ENCODE measurements at places on chromosomes 5 and 9. TPM values are rescaled to one million over a fixed set of nuclear protein-coding genes. Genes with fewer than 3 reads are reported as not detected.

- DNase-seq = no peak
Measured at GRCh38 chr5:72625332-72625731, 118.1 kb upstream of the ZNF366 start.

- DNase-seq = no peak
Measured at GRCh38 chr5:171390883-171391677, 3.4 kb downstream of the NPM1 start.

DNA sequence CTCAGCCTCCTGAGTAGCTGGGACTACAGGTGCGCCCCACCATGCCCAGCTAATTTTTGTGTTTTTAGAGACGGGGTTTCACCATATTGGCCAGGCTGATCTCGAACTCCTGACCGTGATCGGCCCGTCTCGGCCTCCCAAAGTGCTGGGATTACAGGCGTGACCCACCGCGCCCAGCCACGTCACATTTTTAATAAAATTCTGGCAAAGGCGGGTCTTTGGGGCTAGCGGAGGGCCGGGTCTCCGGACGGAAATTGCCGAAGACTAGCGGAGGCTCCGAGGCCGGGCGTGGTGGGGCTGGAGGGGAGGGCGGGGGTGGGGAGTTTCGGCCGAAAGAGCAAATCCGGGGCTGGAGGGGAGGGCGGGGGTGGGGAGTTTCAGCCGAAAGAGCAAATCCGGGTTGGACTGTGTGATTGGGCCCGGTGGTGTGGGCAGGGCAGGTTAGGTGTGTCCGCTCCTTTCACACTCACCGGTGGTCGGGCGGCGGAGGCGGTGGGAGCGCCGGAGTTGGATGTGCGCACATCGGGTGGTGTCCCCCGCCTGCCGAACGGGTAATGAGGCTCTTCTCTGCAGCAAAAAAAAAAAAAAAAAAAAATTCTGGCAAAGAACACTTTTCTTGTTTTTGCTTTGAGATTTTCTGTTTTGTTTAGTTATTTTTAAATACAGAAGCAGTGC is 27.1 kb downstream of the RUFY1 start:
- no peak for DNase-seq

DNA sequence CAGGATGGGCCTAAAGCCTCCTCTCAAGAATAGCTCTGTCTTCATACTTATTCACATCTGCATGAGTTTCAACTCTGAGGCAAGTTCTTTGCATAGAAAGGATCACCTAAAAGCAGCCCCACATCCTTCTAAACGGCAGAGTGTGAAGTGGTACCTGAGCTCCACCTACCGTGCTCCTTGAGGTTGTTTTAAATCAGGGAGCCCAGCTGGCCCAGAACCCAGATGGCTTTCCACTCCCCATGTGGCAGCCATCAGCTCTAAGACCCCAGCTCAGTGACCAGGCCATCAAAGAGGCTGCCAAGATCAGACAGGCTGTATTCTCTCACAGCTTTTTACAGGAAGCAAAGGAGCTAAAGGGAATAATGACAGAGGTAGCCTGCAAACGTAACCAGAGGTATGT is 299.3 kb downstream of the RASEF start:
- DNase-seq = no peak

The PRR16 gene
- not detected for total RNA-seq

GRCh38 chr5:59709846-59710245 is 183.7 kb downstream of the PDE4D start:
- DNase-seq = no peak

GRCh38 chr9:130237763-130238524 is 27.6 kb upstream of the HMCN2 start:
- DNase-seq = no peak

DNA sequence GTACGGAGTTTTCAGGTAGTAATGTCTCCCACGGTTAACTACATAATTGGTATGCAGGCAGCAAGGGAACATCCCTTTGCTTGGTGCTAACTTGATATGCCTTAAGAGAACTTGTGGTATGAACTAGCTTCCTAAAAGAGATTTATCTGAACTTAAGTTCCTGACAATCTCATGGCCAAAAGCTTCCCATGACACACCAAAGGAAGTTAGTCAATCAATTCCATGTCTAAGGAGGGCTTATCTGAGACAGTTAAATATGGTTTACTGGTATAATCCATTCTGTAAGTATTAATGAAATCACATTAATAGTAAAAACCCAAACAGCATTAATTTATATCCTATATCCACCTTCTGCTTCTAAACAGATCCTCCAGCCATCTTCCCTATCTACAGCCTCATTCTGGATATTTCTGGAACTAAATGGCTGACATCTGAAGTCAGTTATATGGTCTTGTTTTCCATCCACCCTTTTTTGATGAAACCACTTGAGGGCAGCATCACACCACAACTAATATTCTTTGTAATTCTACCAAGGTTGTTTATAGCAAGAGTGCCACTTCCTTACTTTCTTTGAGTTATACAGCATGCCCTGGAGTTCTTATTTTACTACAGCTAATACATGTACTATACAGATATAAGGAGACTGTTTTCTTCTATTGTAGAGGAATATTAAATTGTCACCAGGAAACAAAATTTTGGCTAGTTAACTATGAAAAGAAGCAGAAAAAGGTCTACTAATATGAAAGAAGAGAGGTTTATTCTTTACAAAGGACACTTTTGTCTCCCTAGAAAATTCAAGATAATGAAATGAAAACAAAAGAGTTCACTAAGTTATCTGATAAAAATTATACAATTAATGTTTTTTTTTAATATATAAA is 34.7 kb downstream of the SHOC1 start:
- DNase-seq = no peak

DNA sequence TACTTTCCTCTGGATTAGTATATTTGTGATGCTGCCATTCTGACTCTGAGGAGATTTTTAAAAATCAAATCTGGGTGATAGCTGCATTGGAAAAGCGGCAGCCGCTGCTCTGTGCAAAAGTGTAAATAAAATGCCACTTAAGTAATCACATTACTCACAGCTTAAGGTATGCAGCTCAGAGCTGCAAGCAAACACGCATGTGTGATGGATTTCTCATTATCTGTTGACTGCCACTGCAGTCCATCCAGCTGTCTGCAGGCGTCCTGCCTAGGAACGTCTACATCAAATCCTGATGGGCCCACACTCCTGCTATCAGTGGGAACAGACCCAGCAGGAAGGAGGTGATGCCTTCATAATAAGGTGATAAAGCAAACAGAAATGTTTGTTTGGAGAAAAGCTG is 216.9 kb downstream of the SPOCK1 start:
- DNase-seq = no peak

The CYSRT1 gene
- 0.64 TPM for total RNA-seq

GRCh38 chr5:141646026-141646425 is 5.2 kb downstream of the FCHSD1 start:
- DNase-seq = no peak

DNA sequence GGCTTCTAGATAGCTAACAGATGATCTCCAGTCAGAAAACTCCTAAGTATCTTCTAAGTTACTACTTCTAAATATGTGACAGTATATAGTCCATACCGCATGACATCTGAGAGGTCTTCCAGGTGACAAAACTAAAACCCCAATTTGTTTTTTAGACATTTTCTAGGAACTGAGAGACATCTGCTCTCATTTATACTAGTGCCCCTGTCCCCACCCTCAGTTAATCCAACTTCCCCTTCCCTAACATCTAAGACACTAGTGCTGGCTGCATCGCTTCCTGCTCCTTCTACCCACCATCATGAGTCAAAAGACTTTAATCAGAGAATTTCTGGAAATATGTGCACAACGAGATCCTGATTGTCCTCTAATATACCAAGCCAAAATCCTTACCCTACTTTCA is 37.9 kb downstream of the FBXW11 start:
- DNase-seq = no peak

- no peak for DNase-seq
Measured at GRCh38 chr9:21078702-21079101, 960 bp upstream of the IFNB1 start.

The FCN2 gene
- not detected for total RNA-seq

Data from activated naive CD4-positive, alpha-beta T cell treated with anti-CD3 and anti-CD28 coated beads, Interleukin-2, amount 50 U/mL, for 72 hours (primary cell).